Right cardiac atrium (tissue), 5 donors: ENCODE measurements at places on chromosomes 5 and 9. TPM values are rescaled to one million over a fixed set of nuclear protein-coding genes. Genes with fewer than 3 reads are reported as not detected.

The NUTM2G gene
- 0.02 TPM for polyA plus RNA-seq

DNA sequence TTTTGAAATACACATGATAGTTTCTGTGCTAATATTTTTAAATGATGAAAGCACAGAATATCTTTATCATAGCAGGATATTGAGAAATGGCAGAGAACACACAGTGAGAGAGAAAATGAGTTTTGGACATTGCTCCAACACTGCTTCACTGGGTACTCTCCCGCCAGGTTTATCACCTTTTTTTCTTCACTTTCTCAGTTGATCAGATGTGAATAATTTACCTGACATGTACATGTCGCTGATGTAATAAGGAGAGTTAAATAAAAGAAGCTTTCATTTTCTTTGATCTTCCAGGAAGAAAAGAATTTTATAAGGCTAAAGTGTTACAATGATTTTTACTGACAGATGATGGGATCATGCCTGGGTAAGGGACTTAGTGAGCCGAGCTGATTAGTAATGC lies 134.5 kb downstream of the ALDH1A1 start:
- no peak for DNase-seq

- no peak for DNase-seq
These were observed 1378.5 kb upstream of the NUDT12 start for GRCh38 chr5:104941030-104941645.

DNA sequence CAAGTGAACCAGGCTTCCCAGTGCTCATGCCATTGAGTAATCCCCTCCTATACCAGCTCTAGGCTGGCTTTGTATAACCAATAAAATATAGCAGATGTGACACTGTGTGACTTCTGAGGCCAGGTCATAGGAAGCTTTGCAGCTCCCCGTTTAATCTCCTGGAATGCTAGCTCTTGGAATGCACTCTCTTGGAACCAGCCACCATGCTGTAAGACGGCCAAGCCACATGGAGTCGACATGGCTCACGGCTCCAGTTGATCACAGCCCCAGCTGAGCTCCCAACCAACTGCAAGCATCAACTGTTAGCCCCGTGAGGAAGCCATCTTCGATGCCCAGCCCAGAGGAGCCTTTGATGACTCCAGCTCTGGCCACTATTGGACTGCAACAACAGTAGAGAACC lies 74.5 kb downstream of the SH3TC2 start:
- DNase-seq: no peak

- DNase-seq: no peak
These were observed 48.9 kb upstream of the BOD1 start for GRCh38 chr5:173665326-173665725.

- DNase-seq: peak; percentile 32
These were observed 21.8 kb upstream of the NINJ1 start for GRCh38 chr9:93155716-93156474.

DNA sequence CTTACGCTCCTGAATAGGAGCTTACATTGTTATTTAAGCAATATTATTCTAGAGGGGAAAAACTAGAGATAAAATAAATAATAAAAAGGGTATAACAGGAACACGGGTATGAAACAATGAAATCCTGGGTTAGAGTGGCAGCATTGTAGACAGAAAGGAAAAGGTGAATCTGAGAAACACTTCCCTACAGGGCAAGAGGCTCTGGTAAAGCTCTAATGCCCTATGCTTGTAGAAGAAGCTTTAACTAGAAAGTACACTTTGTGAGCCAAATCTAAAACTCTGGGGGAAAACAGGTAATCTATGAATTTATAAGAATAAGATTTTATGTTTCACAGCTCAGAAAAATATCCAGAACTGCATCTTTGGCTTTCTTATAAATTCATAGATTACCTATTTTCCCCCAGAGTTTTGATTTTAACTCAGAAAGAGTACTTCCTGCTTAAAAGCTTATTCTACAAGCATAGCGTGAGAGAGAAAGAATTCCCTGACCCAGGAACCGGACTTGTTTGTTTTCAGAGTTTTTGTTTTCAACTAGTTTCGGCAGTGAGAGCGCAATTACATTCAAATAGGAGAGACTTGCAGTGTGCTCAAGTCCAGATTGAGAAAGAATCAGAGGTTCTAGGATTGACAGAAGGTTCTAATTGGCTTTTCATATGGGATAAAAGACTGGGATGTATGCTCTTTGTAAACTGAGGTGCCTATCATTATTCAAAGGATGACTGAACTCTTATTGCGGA lies 651.0 kb upstream of the RORB start:
- no peak for DNase-seq
